Glomerular endothelial cell (primary cell): ENCODE measurements at places on chromosomes 12 and 14. TPM values are rescaled to one million over a fixed set of nuclear protein-coding genes. Genes with fewer than 3 reads are reported as not detected.

- DNase-seq: no peak
Measured at GRCh38 chr12:13596714-13597113, 384.7 kb downstream of the GRIN2B start.

GRCh38 chr12:90268574-90268973 lies 559.9 kb upstream of the ATP2B1 start:
- DNase-seq: no peak

DNA sequence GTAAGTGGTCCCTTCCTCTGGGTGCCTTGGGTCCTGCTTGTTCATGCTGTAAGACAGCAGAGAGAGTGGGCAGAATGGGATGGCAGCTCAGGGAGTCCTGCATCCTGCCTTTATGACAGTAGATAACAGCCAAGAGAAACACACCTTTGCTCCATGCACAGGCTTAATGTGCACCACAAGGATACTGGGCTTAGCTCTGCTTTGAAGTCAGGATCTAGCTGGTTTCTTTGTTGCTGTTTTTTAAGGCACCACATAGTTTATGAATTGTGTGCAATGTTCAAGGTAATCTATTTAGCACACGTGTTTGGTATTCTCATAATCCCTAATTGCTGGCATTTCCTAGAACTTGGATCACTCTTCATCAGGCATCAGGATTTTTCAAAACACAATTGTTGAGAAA lies 239.5 kb upstream of the DCN start:
- DNase-seq: no peak

GRCh38 chr14:96247031-96247430 lies 9.0 kb upstream of the BDKRB1 start:
- no peak for DNase-seq

GRCh38 chr14:90248594-90248993 lies 7.8 kb upstream of the PSMC1 start:
- DNase-seq: no peak

DNA sequence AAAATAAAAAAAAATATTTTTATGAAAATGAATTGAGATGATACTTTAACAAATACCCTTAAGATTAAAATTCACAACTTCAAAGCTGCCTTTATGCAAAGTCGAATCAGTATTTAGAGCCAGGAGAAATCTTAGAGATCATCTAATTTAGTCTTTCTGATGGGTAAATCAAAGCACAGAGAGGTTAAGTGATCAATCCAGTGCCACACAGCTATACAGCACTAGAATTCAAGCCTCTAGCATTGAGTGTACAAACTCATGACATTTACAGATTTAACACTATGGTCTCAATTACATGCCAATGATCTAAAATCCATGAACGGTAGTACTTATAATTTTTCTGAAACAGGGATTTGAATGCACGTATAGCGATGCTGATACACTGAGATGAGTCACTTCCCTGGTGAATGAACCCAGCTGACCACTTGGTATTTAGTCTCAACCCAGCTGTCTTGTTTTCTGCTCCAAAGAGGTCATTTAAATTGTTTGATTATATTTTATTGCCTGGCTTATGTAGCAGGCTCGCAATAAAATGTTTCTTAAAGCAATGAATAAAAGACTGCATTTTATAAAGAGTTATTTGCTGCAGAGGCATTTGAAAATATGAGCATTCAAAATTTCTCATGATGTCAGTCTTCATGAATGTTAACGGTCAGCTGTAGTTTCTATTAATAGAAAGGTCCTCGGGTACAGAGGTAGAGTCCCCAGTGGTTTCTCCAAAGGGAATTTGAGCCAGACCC lies 152.4 kb upstream of the PRICKLE1 start:
- no peak for DNase-seq

GRCh38 chr12:45816652-45817051 lies 87.1 kb downstream of the ARID2 start:
- no peak for DNase-seq

GRCh38 chr12:79409562-79409961 lies 281.2 kb downstream of the PAWR start:
- no peak for DNase-seq

DNA sequence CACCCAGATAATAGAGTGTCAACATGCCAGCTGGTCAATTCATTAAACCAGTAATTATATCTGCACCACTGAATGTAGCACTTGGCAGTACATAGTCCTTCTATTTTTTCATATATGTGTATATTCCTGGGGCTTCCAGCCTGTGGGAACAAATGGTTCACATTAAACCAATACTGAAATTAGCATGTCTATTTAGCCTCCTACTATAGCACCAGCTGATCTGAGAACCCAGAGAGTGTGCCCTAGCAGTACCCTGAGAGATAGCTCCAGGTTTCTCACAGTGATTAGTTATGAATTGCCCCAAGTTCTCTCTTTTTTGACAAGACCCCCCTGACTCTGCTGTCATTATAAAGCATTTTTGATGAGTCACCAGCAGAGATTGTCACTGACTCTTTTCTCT lies 1097.3 kb upstream of the FLRT2 start:
- DNase-seq: no peak

GRCh38 chr14:97005934-97006333 lies 208.8 kb downstream of the VRK1 start:
- DNase-seq: no peak

DNA sequence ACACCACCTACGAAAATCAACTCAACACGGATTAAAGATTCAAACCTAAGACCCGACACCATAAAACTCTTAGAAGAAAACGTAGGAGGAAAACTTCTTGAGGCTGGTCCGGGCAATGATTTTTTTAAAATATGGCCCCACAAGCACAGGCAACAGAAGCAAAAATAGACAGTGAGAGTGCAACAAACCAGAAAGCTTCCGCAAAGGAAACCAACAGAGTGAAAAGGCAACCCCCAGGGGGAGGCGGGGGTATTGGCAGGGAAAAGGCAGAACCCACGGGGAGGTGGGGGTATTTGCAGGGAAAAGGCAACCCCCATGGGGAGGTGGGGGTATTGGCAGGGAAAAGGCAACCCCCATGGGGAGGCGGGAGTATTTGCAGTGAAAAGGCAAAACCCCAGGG lies 20.5 kb upstream of the FBRSL1 start:
- DNase-seq: no peak

- DNase-seq: no peak
Measured at GRCh38 chr12:49230805-49231194, 34.1 kb upstream of the TUBA1C start.

DNA sequence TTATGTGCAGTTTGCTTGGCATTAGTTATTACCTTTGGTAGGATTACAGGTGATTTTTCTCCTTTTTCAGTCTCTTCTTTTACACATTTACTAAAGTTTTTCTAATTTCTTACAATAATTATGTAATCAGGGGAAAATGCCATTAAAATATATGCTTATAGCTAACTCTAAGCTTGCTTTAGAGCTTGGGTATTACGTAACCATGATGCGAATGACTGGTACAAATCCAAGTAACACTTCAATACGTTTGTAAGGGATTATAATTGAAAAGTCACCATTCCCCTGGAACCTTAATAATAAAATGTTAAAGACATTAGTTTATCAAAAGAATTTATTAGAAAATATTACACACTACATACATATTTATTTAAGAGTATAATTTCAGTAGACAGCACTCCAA lies 71.6 kb downstream of the SCAF11 start:
- no peak for DNase-seq

DNA sequence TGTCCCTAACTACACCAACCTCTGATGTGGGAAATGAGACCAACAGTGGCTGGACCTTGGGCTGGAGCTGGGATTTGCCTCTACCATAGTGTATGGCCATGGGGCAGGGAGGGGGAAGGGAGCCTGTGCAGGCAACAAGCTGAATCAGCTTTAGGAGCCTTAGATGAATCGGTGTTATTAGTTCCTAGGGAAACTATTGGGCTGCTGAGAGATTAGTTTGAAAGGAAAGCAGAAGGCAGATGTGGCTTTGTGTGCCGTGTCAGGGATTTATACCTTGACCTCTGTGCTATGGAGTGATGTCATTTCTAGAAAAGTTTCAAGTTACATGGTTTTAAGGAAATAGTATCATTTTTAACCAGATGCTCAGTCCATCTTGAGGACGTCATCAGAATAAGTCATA lies 19.5 kb upstream of the GAS2L3 start:
- DNase-seq: no peak

DNA sequence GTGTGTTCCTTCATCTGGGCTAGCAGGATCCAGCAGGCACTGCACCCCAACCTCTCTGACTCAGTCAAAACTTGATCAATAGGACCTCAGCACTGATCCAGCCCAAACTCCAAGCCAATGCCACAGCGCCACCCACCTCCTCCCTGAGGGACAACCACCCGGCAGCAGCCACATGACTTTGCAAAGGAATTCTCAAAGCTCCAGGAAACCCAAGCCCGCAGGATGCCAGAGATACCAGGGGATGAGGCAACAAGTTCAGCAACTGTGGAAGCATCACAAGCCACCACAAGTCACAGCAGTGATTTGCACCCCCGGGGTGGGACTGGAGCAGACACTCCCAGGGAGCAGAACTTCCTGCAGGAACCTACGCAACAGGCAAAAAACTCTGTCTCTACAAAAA lies 37.3 kb downstream of the ACTN1 start:
- DNase-seq: no peak

The SPIC gene
- not detected in 2 replicates for total RNA-seq

The LPAR5 gene
- total RNA-seq: 0.58 TPM in 1 of 2 replicates, not detected in the other

The RNASE7 gene
- not detected in 2 replicates for total RNA-seq

The RAB15 gene
- 17.6 and 19.0 TPM in 2 replicates for total RNA-seq

The GABARAPL1 gene
- total RNA-seq: 55.5 TPM in 2 replicates

The STAB2 gene
- total RNA-seq: 0.10 and 0.12 TPM in 2 replicates
